ENCODE measurements at places on chromosomes 5 and 9.

- no peak for DNase-seq
Observed at GRCh38 chr5:1498623-1499416, 24.9 kb downstream of the LPCAT1 start.

DNA sequence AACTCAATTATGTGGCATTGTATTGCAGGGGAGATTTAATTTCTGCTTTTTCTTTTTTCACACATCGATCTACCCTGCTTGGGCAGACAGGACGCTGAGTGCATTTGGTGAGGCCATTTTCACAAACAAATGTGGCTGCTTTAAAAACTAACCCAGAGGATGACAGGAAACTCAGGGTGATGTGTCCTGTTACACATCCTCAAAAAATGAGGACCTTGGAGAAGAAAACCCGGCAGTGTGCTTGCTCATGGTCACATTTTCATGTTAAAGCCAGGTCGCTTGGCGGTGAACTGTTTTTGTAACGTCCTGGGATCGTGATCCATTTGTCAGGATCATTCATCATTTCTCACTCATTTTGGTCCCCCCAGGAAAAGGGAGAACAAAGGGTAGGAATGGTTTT, 478.3 kb upstream of the ADAMTS16 start:
- no peak for DNase-seq

- DNase-seq, result no peak
Observed at GRCh38 chr5:73298772-73299630, 126.0 kb downstream of the TMEM174 start.

DNA sequence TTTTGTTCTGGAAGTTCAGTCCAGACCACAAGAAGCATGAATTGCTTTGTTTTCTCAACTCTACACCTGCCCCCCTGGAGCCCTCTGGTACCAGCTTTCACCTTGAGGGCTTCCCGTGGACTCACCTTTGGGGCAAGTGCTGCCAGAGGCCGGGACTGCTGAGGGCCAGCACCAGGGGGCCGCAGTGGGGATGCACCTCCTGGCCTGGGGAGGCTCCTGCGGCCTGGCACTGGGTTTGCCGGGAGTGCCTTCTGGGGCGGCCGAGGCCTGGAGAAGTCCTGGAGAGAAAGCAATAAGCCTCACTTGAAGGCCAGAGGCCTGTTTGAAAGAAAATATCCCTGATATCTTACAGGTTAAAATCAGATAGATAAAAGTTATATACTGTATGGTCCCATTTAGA, 21.7 kb downstream of the NIPAL4 start:
- no peak for DNase-seq

- no peak for DNase-seq
Observed at GRCh38 chr9:28887188-28887884, 1314.1 kb upstream of the C9orf72 start.

DNA sequence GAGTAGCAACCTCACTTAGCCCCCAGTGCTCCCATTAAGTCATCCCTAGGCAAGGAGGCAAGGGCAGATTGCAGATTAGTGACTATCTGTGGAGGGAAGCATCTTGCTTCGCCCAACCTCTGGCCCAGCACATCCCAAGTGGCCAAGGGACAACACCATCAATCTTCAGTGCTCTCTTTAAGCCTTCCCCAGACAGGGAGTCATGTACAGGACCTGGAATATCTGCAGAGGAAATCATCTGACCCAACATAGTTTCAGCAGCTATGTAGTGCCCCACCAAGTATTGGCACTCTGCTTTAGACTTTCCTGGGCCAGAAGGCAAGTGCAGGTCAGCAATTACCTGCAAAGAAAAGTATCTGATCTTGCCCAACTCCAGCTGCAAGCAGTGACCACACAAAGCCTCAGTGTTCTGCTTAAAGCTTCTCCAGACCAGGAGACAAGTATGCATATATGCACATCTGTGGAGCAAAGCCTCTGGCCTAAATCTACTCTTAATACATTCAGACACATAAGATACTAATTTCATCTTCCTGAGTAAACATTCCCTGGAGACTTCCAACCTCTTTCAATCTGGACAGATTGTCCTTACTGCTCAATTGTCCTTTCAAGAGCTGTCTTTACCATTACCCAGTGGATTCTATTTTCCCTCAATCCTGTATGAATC, 224.8 kb upstream of the VLDLR start:
- DNase-seq, result no peak

- no peak for DNase-seq
Observed at GRCh38 chr5:78927657-78928282, 57.3 kb downstream of the ARSB start.

DNA sequence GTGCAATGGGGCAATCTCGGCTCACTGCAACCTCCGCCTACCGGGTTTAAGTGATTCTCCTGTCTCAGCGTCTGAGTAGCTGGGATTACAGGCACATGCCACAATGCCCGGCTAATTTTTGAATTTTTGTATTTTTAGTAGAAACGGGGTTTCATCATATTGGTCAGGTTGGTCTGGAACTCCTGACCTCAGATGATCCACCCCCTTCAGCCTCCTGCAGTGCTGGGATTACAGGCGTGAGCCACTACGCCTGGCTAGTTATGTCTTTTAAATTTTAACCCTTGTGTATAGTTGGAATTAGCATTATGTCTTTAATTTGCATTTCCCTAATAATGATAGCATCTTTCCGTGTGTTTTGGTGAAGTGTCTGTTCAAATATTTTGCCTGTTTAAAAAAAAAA, 11.5 kb downstream of the GPBP1 start:
- DNase-seq, result no peak

DNA sequence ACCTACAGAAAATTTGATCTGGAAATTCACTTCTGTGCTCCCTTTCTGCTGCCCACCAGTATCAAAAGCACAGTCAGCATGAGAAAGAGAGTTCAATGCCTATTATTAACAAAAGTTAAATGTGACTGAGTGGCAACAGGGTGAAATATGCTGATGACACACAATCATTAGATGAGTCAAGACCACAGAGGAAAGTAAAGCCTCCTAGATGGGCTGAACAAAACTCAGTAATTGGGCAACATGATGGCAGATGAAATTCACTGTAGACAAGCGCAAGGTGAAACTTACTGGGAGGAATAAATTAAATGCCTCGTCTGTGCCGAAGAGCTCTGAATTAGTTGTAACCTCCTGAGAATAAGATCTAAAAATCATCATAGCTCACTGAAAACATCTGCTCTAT, 752.8 kb downstream of the IRX1 start:
- DNase-seq, result no peak

GRCh38 chr9:130232899-130233586, 32.5 kb upstream of the HMCN2 start:
- DNase-seq, result no peak

Data from activated CD8-positive, alpha-beta T cell treated with anti-CD3 and anti-CD28 coated beads, Interleukin-2, amount 10 ng/mL, durations not matched to agents 7 days and 5 days (primary cell).